ENCODE measurements at places on chromosomes 4 and X.

DNA sequence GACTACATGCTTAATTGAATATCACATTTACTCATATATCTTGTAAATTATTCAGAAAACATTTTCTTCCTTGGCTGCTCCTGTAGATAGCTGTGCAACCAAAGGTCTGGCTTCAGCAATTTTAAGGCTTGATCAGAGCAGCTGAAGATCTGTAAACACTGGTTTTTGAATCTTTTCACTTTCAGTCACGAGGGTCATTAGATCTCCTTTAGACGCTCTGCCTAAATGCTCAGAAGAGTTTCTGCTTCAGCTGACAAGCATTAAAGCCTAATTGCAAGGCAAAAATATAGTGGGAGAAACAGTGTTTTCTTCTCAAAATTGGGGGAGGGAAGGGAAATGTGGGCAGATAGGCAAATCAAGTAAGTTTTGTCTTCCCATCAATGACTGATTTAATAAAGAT lies 25.7 kb downstream of the TRPC5 start:
- DNase-seq: no peak

DNA sequence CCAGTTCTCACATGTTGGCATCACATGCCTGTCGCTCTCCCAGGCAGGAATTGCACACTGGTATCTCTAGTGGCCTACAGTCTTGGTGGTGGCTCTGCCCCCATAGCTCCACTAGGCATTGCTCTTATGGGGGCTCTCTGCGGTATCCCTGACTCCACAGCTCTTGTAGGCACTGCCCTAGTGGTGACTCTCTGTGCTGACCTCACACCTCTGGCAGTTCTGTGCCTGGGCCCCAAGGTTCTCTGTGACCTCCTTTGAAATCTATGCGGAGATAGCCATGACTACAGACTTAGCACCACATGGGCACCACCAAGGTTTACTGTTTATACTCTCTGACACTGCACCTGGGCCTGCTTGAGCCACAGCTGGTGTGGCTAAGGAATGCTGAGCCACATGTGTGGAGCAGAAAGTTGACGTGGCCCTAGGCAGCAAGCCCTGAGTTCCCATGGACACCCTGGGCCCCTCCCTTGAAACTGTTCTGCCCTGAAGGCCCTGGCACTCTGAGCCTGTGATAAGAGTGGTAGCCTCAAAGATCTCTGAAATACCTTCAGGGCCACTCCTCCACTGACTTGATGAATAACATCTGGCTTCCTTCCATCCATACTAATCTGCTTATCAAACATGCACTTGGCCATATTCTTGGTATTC lies 8.0 kb downstream of the SLC9B1 start:
- no peak for DNase-seq

DNA sequence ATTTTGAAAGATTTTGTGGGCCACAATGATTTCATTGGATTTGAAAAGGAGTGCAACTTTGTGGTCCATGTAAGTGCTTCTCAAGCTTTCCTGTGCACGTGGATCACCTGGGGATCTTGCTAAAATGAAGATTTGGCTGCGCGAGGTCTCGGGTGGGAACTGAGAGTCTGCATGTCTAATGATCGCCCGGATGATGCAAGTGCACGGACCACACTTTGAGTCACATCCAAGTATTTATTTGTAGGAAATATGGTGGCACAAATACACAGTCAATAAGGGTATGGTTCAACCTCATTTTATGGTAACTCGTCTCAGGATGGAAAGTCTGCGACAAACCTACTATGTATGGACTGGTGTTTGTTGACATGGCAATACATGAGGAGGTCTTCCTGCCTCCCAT lies 899 bp downstream of the BMX start:
- no peak for DNase-seq

- no peak for DNase-seq
Measured at GRCh38 chrX:21225643-21226042, 148.6 kb upstream of the CNKSR2 start.

GRCh38 chr4:26081795-26082498 lies 167.9 kb downstream of the SMIM20 start:
- DNase-seq: no peak

DNA sequence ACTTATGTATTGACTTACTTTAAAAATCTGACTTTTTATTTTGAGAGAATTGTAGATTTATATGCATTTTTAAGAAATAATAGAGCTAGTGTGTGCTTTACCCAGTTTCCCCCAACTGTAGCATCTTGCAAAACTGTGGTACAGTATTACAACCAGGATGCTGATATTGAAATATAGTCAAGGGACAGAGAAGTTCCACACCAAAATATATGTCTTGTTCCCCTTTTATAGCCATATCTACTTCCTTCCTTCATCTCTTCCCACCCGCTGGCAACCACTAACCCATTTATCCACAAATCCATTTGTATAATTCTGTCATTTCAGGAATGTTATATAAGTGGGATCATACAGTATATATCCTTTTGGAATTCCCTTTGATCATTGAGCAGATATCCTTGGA lies 16.8 kb downstream of the KDM6A start:
- no peak for DNase-seq

Data from activated CD4-positive, alpha-beta T cell treated with anti-CD3 and anti-CD28 coated beads, Interleukin-2, amount 50 U/mL, for 24 hours (primary cell).